Epithelial cell of esophagus (primary cell): ENCODE measurements at places on chromosomes 1 and 21.

- peak; percentile 6 for DNase-seq
Measured at GRCh38 chr1:234926559-234927311, 201.9 kb downstream of the TOMM20 start.

- peak; percentile 57 for DNase-seq
Measured at GRCh38 chr1:25519624-25520023, 23.8 kb upstream of the LDLRAP1 start.

- no peak for DNase-seq
Measured at GRCh38 chr1:215544566-215544965, 22.5 kb upstream of the KCTD3 start.

- DNase-seq: peak; percentile 99
Measured at GRCh38 chr1:183279835-183280234, 93.8 kb downstream of the LAMC2 start.

GRCh38 chr1:20345419-20345818, 54.7 kb downstream of the VWA5B1 start:
- no peak for DNase-seq

GRCh38 chr1:32773018-32773763, 44.0 kb downstream of the YARS1 start:
- DNase-seq: peak; percentile 85

DNA sequence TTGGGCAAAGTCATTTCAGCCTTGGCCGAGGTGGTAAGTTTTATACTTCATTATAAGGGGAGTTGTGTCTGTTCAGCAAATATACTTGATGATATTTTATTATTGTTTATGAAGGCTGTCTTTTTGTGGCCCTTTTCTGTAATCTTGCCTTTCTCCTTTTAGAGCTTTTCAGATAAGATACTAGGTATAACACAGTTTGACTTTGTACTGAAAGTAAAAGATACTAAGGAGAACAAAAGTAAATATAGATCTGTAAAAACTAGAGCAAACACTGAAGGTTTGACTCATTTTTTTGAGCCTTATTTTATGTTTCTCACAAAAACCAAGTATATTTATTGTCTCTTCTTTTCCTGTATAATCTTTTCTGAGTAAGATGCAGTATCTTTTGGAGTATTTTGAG, 61.9 kb downstream of the KIF1B start:
- no peak for DNase-seq

DNA sequence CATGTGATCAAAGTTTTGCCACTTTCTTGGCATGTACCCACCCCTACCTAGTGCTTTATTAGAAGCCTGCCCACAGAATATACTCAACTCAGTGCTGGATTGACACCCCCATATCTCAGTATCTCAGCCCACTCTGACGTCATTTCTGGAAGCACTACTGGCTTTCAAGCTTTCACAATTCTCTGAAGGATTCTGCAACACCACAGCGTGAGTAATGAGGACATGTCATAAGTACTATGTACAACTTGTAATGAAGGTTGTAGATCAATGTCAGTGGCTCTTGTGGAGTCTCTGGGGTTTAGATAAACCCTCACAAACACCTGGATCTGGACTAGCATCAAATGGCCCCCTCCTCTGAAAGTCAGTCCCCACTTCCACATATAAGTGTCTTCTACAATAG, 57.2 kb downstream of the TNFSF4 start:
- DNase-seq: peak; percentile 92

- no peak for DNase-seq
Measured at GRCh38 chr1:1624443-1625403, 7.2 kb upstream of the MMP23B start.

- DNase-seq: no peak
Measured at GRCh38 chr1:214354440-214355148, 73.6 kb downstream of the SMYD2 start.

DNA sequence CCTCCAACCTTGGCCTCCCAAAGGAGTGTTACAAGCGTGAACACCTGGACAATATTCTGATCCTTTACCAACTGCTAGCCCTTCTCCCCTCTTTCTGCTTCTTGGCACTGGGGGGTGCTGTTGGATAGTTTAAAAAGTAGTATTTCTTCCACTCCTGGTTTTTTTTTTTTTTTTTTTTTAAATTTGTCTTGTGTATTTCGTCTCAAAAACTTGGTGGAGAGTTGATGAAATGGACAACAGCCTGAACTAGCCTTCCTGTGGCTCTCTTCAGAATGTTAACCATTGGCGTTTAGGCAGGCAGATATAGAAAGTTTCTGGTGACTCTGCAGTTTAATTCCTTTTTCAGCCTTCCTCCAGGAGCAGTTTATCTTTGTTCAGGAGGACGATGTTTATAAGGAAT, 69.7 kb upstream of the USP24 start:
- DNase-seq: peak; percentile 56
